Activated T-helper 17 cell treated with anti-CD3 and anti-CD28 coated beads, Interleukin-2, amount 50 U/mL, for 72 hours (primary cell): ENCODE measurements at places on chromosomes 16 and 17.

- H3K4me3 ChIP-seq = peak overlapping the region; percentile 86
- peak overlapping the region; percentile 5 for H3K27ac ChIP-seq
- H3K36me3 ChIP-seq = no peaks in the 10 kb centered on the region
Observed at GRCh38 chr16:58236831-58237230, 38.9 kb upstream of the CSNK2A2 start.

DNA sequence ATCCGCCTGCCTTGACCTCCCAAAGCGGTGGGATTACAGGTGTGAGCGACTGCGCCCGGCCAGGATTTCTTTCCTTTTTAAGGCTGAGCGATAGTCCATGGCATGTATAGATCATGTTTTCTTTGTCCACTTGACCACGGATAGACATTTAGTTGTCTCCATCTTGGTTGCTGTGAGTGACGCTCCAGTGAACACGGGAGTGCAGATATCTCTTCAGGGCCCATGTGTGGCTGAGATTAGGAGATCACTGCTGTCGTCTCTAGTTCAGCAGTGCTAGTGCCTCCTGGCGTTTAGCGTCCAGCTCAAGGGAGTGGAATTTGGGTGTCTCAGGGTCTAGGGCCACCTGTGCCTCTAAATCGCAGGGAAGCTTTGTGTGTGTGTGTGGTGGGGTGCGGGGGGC lies 41.5 kb downstream of the ABCC1 start:
- no peak overlapping the region for H3K27ac ChIP-seq
- no peaks in the 10 kb centered on the region for H3K27me3 ChIP-seq
- H3K4me1 ChIP-seq = peaks cover 38% of the 10 kb centered on the region
- H3K36me3 ChIP-seq = peaks cover 57% of the 10 kb centered on the region

GRCh38 chr16:2939968-2940367 lies 24.1 kb upstream of the KREMEN2 start:
- H3K4me1 ChIP-seq = no peaks in the 10 kb centered on the region
- no peak overlapping the region for H3K4me3 ChIP-seq
- H3K36me3 ChIP-seq = peaks cover 83% of the 10 kb centered on the region
- no peak overlapping the region for H3K27ac ChIP-seq

GRCh38 chr17:80191865-80192661 lies 22.2 kb downstream of the CARD14 start:
- no peak overlapping the region for H3K4me3 ChIP-seq
- H3K27ac ChIP-seq = peak overlapping the region; percentile 17
- H3K36me3 ChIP-seq = no peaks in the 10 kb centered on the region

DNA sequence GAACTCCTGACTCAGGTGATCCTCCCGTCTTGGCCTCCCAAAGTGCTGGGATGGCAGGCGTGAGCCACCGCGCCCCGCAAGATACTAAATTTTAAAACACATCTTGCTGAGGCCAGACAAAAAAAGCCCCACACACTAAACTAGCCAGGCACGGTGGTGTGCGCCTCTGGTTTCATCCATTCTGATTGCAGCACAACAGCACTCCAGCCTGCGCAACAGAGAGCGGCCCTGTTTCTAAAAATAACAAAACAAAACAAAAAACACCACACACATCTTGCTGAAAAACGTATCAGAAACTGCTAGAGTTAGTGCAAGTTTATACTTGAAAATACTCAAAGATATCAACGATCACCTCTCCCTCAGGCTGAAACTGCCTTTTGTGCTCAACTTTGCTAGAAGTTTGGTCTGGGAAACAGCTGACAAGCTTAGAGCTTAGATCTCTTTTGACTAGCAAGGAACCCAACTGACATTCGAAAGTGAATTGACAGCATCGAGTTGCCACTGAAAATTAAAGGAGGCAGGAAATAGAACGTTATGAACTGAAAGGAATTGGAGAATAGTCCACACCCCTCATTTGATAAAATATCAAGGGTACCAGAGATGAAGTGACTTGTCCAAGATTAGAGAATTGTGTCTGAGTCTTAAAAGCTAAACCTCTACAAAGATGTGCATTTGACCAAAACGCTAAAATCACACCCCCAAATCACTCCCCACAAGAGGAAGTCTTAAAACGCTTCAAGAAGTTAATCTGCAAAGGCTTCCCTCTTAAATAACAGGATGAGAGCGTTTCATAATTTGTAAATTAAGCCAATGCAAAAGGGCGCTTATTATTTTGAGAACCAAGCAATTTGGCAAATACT lies 908 bp downstream of the COG4 start:
- no peak for ATAC-seq
- peaks cover 52% of the 10 kb centered on the region for H3K36me3 ChIP-seq
- peaks cover 31% of the 10 kb centered on the region for H3K4me1 ChIP-seq
- H3K27me3 ChIP-seq = no peaks in the 10 kb centered on the region
- peak overlapping the region; percentile 100 for H3K27ac ChIP-seq

DNA sequence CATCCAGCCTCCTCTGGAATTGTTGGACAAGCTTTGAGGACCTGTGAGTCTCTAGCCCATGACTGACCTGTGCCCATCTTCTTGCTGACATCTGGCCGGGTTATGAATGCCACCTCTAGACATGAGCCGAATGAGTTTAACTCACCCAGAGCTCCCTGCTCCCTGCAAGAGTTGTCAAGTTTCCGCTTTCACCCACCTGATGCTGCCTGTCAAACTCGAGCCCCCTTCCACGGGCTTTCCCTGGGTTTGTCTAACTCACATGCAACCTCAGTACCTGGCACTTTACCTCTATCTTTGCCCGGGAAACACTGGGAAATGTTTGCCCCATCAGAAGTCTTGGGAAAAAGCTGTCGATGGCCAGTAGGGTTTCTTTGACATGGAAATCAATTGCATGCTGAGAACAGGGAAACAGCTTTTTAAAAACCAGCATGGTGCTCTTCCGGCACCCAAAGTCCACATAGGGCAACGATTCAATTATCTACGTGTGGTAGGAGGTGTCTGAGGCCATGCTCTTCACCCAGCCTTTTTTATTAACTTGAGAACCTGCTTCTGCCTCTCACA lies 33.8 kb upstream of the DNAH17 start:
- no peaks in the 10 kb centered on the region for H3K4me1 ChIP-seq
- H3K4me3 ChIP-seq = no peak overlapping the region
- no peak for ATAC-seq
- H3K27me3 ChIP-seq = no peaks in the 10 kb centered on the region

GRCh38 chr17:75566416-75566815 lies 21.2 kb upstream of the MYO15B start:
- no peaks in the 10 kb centered on the region for H3K36me3 ChIP-seq
- H3K27me3 ChIP-seq = no peaks in the 10 kb centered on the region
- no peaks in the 10 kb centered on the region for H3K4me1 ChIP-seq
- ATAC-seq = no peak
- no peak overlapping the region for H3K27ac ChIP-seq
- H3K4me3 ChIP-seq = no peak overlapping the region

DNA sequence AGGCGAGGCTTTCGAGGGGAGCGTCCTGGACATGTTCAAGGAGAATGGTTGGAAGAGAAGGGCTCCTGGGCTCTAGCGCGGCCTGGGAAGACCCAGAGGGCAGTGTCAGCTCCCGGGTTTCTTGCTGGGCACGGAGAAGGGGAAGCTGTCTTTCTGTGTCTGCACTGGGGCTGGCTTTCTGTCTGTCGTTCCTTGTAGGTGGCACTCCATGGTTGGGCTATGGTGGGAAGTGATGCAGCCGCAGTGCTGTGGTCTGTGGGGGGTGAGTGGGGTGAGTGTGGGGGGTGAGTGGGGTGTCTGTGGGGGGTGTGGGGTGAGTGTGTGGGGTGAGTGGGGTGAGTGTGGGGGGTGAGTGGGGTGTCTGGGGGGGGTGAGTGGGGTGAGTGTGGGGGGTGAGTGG lies 13.7 kb downstream of the RNF213 start:
- no peaks in the 10 kb centered on the region for H3K27me3 ChIP-seq
- peak overlapping the region; percentile 67 for H3K4me3 ChIP-seq
- no peak for ATAC-seq
- peaks cover 36% of the 10 kb centered on the region for H3K4me1 ChIP-seq

DNA sequence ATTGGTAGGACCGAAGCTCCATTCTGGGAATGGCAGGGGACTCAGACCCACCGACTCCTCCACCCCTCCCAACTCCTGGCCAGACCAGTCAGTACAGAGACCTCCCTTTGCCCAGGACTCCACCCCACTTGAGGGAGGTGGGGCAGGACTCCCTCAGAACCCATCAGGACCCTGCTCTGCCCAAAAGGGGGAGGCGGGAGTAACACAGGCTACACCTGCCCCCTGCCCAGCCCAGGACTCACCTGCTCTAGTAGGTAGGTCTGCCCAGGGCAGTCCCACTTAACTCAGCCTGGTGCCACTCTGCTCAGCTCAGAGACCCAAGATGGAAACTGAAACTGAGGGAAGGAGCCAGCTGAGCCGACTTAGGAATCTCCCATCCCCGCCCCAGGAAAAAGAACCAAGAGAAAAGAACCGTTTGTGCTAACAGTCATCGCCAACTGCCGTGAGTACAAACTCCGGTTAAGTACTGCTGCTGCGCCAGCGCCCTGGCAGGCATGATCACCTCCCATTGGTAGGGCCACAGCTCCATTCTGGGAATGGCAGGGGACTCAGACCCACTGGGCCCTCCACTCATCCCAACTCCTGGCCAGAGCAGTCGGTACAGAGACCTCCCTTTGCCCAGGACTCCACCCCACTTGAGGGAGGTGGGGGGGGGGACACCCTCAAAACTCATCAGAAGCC lies 503 bp downstream of the DHX58 start:
- H3K4me3 ChIP-seq = peak overlapping the region; percentile 86
- H3K27ac ChIP-seq = peak overlapping the region; percentile 95
- peaks cover 13% of the 10 kb centered on the region for H3K36me3 ChIP-seq
- H3K4me1 ChIP-seq = peaks cover 9% of the 10 kb centered on the region
- peak; percentile 9 for ATAC-seq

GRCh38 chr16:53007095-53007494 lies 45.6 kb downstream of the CHD9NB start:
- no peak overlapping the region for H3K4me3 ChIP-seq
- peaks cover 22% of the 10 kb centered on the region for H3K27me3 ChIP-seq
- no peak for ATAC-seq
- H3K27ac ChIP-seq = no peak overlapping the region
- no peaks in the 10 kb centered on the region for H3K36me3 ChIP-seq
- H3K4me1 ChIP-seq = no peaks in the 10 kb centered on the region

DNA sequence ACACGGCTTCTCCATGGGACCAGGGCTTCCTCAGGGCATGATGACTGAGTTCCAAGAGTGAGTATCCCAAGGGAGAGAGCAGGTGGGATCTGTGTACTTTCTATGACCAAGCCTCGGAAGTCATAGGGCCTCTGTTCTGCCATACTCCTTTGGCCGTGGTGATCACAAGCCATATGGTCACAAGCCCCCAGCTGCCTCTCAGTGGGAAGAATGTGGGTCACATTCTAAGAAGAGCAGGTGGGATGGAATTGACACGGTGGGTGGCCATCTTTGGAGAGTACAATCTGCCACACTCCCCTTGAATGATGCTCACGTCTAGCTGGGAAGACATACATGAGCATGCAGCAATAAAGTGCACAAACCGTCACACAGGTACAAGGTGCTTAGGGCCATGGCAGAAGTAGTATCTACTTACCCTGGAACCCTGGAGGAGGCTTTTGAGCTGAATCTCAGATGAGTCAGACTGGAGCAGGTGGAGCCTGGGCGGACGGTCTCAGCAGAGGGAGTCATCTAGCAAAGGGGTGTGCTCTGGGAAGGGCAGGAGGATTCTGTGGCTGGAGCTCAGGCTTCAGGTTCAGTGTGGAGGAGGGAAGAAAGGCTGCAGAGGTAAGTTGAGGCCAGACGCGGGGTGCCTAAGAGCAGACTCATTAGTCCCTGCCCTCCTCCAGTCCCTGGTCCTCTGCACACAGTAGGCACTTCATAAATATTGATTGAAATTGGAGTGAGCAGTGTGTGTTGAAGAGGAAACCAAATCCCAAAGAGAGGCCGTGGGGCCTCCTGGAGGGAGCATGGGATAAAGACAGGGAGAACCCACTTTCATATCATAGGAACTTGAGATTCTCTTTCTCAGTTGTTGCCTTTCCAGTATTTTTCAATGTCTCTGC lies 26.6 kb downstream of the GOSR2 start:
- H3K36me3 ChIP-seq = no peaks in the 10 kb centered on the region
- no peak for ATAC-seq

- no peaks in the 10 kb centered on the region for H3K4me1 ChIP-seq
- ATAC-seq = no peak
- H3K27me3 ChIP-seq = peaks cover 26% of the 10 kb centered on the region
- no peak overlapping the region for H3K27ac ChIP-seq
- no peak overlapping the region for H3K4me3 ChIP-seq
- H3K36me3 ChIP-seq = no peaks in the 10 kb centered on the region
Observed at GRCh38 chr17:913207-913606, 66.4 kb downstream of the NXN start.

GRCh38 chr16:71297341-71297634 lies 8.1 kb upstream of the CMTR2 start:
- no peaks in the 10 kb centered on the region for H3K36me3 ChIP-seq
- no peak for ATAC-seq
- no peak overlapping the region for H3K4me3 ChIP-seq

DNA sequence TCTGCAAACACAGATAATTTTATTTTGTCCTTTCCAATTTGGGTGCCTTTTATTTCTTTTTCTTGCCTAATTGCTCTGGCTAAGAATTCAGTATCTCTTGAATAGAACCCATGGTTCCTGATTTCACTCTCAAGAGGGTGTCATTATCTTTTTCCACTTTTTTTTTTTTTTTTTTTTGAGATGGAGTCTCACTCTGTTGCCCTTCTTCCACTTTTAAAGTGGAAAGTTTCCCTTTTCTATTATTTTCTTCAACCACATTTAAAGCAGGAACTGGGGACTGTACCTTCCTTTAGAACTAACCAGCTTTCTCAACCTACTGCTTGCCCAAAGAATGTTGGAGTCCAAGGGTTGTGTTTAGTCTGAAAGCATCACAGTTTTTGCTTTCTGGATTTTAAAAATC lies 31.1 kb downstream of the SLFN11 start:
- H3K4me1 ChIP-seq = peaks cover 26% of the 10 kb centered on the region
- H3K27ac ChIP-seq = peak overlapping the region; percentile 49
- ATAC-seq = no peak
- peak overlapping the region; percentile 57 for H3K4me3 ChIP-seq
- H3K27me3 ChIP-seq = no peaks in the 10 kb centered on the region

- H3K36me3 ChIP-seq = no peaks in the 10 kb centered on the region
- no peaks in the 10 kb centered on the region for H3K4me1 ChIP-seq
- ATAC-seq = no peak
- H3K27ac ChIP-seq = no peak overlapping the region
- no peak overlapping the region for H3K4me3 ChIP-seq
Observed at GRCh38 chr17:43587647-43588046, 41.5 kb upstream of the ETV4 start.

DNA sequence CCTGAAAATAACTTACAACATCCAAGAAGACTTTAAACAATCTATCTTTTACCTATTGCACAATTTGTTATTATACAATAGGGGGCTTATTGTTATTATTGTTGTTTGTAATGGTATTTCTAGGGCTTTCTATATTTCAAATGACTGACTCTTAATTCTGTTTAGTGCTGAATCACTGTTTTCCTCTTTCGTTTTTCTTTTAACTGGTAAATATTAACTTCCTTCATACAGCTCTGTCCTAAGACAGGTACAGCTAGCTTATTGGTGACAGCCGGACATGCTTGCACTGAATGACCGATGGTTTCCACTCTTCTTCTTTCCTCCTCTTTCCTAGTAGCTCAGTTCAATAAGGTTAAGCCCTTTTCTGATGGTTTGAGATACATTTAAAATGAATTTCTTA lies 11.6 kb downstream of the KRTAP9-7 start:
- no peak overlapping the region for H3K4me3 ChIP-seq
- H3K27ac ChIP-seq = no peak overlapping the region
- ATAC-seq = no peak
- H3K36me3 ChIP-seq = no peaks in the 10 kb centered on the region
- H3K4me1 ChIP-seq = no peaks in the 10 kb centered on the region
- no peaks in the 10 kb centered on the region for H3K27me3 ChIP-seq

GRCh38 chr16:83724585-83724984 lies 83.2 kb upstream of the HSBP1 start:
- H3K4me3 ChIP-seq = no peak overlapping the region
- peaks cover 6% of the 10 kb centered on the region for H3K27me3 ChIP-seq
- H3K27ac ChIP-seq = no peak overlapping the region
- no peak for ATAC-seq
- H3K4me1 ChIP-seq = no peaks in the 10 kb centered on the region
